Progenitor cell of endocrine pancreas (in vitro differentiated cells): ENCODE measurements at places on chromosomes 4 and X.

DNA sequence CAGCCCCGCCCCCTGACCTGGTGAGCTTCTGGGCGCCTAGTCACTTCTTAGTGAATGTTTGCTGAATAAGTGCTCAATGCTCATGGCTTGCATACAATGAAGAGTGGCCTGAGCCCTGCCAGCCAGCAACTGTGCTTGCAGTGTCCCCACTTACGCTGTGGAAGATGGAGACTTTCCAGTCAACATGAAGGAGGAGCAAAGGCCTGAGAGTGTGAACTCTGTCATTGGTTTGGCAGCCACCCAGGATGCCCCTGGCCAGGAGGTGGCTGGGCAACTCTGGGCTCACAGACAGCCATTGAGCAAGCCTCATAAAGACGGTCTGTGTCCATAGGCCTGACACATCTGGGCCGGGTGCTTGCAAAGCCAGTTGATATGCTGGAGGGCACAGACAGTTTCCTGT, 72.1 kb upstream of the MAMLD1 start:
- DNase-seq = no peak

GRCh38 chr4:8577972-8578371, 2.2 kb upstream of the GPR78 start:
- DNase-seq = no peak

GRCh38 chr4:5882947-5883346, 9.9 kb downstream of the CRMP1 start:
- DNase-seq = no peak

- DNase-seq = no peak
These were observed 111.2 kb downstream of the TTC29 start for GRCh38 chr4:146834263-146835034.

DNA sequence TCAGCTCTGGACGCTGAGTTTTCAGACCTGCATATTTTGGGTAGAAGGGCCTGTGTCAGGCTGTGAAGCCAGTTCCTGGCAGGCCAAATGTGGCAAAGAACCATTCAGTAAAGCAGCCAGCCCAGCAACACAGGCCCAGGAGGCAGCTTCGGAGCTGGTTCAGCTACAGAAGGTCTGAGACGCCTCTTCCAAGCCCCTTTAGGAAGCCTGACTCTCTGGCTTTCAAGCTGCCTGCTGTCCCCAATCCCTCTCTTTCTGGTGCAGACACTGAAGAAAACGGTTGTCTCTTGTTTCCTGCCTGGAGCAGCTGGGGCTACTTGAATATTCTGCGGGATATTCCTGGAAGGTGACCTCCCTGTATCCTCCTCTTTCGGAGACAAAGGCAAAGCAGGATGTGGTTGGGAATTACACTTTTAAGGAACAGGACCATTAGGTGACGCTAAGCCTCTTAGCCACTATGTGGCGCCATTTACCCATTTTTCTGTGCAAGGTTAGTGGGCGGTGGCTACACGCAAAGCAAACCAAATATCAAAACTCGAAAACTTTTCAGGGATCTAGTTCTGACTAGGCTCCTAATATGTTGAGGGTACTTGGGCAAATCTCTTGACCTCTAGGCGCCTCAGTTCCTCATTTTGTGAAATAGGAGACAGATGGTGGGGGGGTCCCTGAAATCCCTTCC, 47.2 kb upstream of the LAS1L start:
- DNase-seq = peak; percentile 26

DNA sequence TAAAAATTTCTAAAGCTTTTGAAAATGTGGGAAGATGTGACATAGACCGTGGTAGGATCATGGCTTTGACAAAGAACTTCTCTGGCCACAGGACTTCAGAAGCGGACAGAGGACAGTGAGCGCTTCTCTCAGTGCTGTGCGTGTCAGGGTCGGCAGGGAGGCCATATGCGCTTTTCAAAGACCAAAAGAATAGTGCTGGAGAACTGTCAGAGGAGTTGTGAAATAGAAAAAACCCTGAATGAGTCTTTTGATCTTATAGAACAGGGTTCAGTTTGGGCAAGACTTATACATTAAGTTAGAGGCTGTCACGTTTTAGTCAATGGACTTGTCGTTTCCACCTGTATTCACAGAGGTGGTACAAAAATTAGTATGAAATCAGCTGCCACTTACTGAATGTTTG, 77.4 kb downstream of the PTTG2 start:
- no peak for DNase-seq

- no peak for DNase-seq
These were observed 66.2 kb downstream of the EGF start for GRCh38 chr4:109978704-109979454.

GRCh38 chr4:101187841-101188240, 159.5 kb downstream of the PPP3CA start:
- DNase-seq = no peak

DNA sequence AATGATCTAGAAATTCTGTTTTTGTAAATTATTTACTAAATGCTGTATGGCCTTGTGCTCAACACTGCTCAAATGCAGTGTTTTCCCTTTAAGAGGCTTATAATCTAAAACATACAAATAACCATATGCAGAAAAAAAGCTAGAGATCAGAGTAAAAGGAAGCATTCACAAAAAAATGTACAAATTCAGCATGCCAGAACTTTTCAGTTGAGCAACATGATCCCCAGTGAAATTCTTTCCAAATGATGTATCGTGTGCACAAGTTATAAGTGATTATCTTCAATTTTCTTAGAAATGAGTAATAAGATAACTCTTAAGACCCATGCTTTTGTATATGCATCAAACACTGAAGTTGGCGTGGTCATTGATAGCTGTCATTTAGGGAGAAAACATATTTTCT, 5.0 kb downstream of the GPC3 start:
- DNase-seq = no peak

GRCh38 chrX:122133478-122133877, 1050.6 kb upstream of the GRIA3 start:
- DNase-seq = no peak

DNA sequence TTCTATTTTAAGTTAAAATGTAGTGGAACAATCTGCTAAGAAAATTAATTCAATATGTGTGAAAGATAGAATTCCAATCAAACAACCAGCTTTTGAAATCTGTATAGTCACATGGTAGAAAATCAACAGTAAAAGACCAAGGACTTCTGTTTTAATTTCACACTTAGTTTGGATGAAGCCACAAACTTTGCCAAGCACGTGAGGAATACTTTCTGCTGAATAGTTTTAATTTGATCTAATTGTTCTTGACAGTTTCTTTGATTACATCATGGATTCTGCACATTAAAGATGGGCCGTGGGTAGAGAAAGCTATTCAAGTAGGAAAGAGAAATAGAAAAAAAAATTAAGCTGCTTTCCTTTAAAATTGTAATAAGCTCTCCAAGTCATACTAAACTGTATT, 137.9 kb upstream of the FAM241A start:
- no peak for DNase-seq

GRCh38 chr4:54155936-54156335, 56.0 kb downstream of the GSX2 start:
- no peak for DNase-seq

DNA sequence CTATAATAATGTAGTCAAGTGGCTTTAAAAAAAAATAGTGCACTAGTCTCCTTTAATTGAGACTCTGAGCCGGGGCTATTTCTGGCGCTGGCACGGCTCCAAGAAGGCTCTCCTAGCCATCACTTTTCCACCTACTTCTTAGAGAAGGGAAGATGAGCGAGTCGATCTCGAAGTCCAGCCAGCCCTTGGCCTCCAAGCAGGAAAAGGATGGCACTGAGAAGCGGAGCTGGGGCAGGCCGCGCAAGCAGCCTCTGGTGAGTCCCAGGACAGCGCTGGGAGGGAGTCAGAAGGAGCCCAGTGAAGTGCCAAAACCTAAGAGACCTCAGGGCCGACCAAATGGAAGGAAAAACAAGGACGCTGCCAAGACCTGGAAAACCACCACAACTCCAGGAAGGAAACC, 531.9 kb downstream of the MAGEB5 start:
- DNase-seq = no peak

GRCh38 chrX:119852382-119853353, at the start of gene UPF3B:
Gene UPF3B (minus strand): TSS chrX:119852963. CDS start chrX:119852928, 35 bp downstream.
- peak; percentile 86 for DNase-seq

GRCh38 chr4:163534056-163534455, 39.6 kb downstream of the TMA16 start:
- DNase-seq = no peak

DNA sequence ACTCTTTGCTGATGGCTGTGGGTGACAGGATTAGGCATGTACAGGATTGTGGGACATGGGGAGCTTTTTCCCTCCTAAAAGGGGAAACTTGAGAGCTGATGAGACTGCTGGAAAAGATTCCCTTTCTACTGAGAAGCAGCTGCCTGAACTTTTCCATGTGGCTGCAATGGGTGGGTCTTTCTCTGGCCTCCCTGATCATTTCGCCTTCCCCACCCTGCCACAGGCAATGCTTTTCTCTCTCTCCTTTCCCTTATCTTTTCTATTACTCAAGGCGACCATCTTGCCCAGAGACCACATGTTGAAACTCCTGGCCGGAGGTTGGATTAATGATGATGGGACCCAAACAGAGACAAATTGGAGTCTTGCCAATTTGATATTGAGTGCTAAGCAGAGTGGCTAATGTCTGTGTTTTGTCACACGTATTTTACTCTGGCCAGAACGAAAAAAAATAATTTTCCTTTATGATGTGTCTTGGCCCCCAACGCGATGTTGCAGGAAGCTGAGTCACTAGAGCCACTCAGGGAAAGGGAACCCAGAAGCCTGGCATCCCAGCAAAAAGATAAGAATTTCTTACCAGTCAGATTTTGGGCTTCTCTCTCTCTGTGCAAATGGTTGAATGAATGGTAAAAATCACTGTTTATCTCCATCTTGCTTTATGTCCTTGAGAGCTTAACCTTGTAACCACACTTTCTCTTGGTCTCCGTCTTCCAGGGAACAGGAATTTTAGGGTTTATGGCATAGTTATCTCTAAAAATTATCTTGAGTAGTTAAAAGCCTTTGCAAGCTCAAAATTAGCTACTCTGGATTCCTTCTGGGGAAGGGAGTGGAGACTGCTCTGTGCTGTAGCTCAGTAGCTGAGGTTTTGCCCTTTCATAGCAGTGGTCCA, 19.4 kb upstream of the ATP8A1 start:
- no peak for DNase-seq

DNA sequence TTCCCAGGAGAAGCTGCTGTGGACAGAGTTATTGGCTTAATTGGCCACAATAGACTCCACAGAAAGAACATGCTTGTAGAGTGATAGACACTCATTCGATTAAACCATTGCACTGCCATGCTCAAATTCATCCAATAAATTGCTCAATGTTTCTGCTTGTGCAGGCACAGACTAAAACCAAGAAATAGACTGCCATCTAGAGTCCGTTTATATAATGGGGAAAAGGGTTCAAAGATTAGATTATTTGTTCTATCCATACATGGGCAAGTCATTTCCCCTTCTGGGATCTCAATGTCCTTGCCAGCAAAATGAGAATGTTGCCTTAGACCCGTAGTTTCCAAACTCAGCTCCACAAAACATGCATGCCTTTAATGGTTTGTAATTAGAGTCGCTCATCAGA, 8.7 kb downstream of the SMIM10 start:
- DNase-seq = no peak

- DNase-seq = no peak
These were observed 57.8 kb downstream of the ADGRA3 start for GRCh38 chr4:22458098-22458497.

- no peak for DNase-seq
These were observed 697 bp downstream of the ZNF280C start for GRCh38 chrX:130267956-130268448.

GRCh38 chrX:65750674-65751469, 83.4 kb downstream of the MSN start:
- DNase-seq = no peak

GRCh38 chr4:177251237-177251636, 58.4 kb upstream of the NEIL3 start:
- DNase-seq = no peak

GRCh38 chrX:153845195-153845594, 14.9 kb upstream of the PDZD4 start:
- no peak for DNase-seq

GRCh38 chrX:675955-676295, 45.3 kb downstream of the SHOX start:
- DNase-seq = no peak

GRCh38 chrX:19889582-19890342, 2.4 kb upstream of the SH3KBP1 start:
- DNase-seq = no peak

DNA sequence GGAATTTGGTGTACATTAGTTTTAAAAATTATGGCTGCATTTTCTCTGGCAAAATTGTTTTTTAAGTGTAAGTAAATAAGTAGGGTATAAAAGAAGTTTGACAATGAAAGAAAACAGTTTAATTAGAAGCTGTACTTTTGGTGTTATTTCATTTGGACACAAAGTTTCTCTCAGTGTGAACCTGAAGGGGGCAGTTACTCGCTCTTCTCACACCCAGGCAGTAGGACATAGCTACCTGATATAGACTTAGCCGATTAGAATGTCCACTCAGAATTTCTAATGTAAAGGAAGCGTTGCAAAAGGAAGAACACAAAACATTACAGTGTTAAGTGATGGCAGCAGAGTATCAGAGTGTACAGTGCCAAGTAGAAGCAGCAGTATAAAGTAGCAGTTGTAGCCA, 311.9 kb upstream of the TECRL start:
- DNase-seq = no peak

- no peak for DNase-seq
These were observed 76.7 kb upstream of the FAM9C start for GRCh38 chrX:13121020-13121555.

GRCh38 chr4:124940387-124940786, 227.9 kb upstream of the ANKRD50 start:
- no peak for DNase-seq

GRCh38 chr4:108828620-108829019, 65.8 kb upstream of the ETNPPL start:
- no peak for DNase-seq

DNA sequence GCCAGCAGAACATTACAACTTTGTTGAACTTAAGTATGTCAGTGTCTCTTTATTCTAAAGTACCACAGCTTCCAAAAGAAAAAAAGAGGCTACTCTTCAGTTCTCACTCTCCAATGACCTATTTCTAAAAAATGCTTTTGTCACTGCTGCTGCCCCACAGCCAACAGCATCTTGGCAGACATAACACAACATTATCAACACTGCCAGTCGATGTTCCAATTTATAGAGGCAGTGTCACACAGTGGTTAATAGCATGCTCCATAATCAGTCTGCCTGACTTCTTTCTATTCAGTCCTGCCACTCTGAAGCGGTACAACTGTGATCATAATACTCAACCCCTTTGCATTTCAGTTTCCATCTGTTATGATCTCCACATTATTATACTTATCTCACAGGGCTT, 69.2 kb downstream of the PLS3 start:
- no peak for DNase-seq

GRCh38 chr4:61727286-61727685, 527.2 kb downstream of the ADGRL3 start:
- DNase-seq = no peak

- no peak for DNase-seq
These were observed 265.0 kb upstream of the RPS6KA3 start for GRCh38 chrX:20531667-20532066.

DNA sequence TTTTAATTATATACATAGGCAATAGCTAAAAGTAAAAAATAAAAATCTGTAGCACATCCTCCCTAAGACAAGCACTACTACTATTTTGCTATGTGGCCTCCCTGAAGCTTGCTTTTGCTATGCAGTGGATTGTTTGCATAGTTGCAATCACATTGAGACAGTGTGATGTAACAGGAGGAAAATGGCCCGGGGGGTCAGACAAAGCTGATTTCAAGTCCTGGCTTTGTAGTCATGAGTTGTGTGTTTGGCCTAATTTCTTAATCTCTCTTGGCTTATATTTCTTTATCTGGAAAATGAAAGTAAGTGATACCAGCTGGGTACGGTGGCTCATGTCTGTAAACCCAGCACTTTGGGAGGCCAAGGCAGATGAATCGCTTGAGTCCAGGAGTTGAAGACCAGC, 166.6 kb downstream of the LHFPL1 start:
- DNase-seq = no peak
